ENCODE measurements at places on chromosomes 3 and 15. TPM values are rescaled to one million over a fixed set of nuclear protein-coding genes. Genes with fewer than 3 reads are reported as not detected.

The NSMCE3 gene
- total RNA-seq: 8.7 TPM

The AADACL2 gene
- total RNA-seq: not detected

The CIDEC gene
- not detected for total RNA-seq

The CP gene
- not detected for total RNA-seq

The GOLGA6L4 gene
- 0.99 TPM for total RNA-seq

The LIPH gene
- not detected for total RNA-seq

The POLR2M gene
- 61.8 TPM for total RNA-seq

DNA sequence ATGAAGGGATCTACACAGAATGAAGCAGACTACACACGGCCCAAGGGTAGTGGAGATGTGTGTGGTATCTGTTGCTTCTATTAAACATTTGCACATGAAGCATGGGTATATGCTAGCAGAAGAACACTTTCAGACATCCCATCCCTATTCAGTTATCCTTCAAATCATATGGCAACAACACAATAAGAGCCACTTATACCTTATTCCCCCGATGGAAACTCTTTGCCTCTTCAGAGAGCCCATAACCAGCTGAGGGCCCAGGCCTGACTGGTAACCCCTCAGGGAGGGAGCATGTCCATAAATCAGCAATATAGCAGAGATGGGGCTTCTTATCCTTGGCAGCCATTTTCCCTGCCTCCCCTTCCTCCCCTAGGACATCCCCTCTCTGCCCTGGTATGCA, 210.6 kb downstream of the FHIT start:
- DNase-seq: no peak

GRCh38 chr3:110456438-110457138, 615.0 kb upstream of the NECTIN3 start:
- DNase-seq: no peak

GRCh38 chr15:82558502-82558901, 18.2 kb upstream of the RPS17 start:
- no peak for DNase-seq

DNA sequence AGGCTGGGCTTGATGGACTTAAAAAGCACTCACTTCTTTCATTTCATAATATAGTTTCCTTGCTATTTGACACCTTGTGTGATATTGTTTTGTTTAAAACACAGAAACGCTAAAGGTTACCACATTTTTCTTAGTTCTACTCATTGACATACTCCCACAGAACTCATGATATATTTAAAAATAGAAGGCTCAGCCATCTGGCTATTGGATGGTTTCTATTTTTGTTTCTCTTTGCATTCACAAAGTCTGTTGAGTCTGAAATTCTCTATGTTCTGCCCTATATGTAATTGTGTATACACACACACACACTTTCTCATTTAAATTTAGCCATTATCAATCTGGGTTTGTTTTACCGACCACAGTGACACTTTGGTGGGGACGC, 128.2 kb downstream of the SOX2 start:
- no peak for DNase-seq

- no peak for DNase-seq
These were observed 6.0 kb downstream of the TADA3 start for GRCh38 chr3:9786209-9786739.

- DNase-seq: no peak
These were observed 254.5 kb upstream of the RARB start for GRCh38 chr3:25173606-25174005.

- no peak for DNase-seq
These were observed 25.4 kb downstream of the COMMD2 start for GRCh38 chr3:149726716-149727407.

GRCh38 chr15:70049701-70050301, 47.9 kb downstream of the TLE3 start:
- no peak for DNase-seq

- DNase-seq: no peak
These were observed 235.1 kb upstream of the GAP43 start for GRCh38 chr3:115388166-115388565.

DNA sequence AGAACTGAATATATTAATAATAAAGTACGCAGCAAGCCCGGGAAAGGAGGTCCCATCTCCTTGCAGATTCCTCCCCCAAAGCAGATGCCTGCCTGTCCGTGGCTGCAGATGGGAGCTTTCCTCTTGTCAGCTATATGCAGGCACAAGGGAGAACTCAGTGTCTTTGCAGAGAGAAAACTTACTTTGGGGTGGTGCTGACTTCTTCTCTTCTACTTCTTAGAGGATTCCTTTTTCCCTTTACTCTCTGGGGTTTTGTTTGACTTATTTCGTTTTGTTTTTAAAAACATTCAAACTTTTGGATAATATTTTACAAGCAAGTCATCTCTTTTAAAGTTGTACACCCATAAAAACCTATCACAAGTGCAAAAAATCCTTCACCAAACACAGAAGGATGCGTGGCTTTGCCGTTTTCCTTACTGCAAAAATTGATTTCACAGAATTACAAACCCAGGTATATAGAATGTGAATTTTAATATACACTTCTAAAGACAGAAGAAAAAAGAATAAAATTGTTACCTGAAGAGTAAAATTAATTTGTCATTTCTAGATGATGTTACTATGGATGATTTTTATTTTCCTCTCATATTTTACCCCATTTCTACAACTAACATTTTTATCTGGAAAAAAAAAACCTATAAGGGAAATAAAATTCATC, 65.3 kb upstream of the IGF1R start:
- DNase-seq: no peak

DNA sequence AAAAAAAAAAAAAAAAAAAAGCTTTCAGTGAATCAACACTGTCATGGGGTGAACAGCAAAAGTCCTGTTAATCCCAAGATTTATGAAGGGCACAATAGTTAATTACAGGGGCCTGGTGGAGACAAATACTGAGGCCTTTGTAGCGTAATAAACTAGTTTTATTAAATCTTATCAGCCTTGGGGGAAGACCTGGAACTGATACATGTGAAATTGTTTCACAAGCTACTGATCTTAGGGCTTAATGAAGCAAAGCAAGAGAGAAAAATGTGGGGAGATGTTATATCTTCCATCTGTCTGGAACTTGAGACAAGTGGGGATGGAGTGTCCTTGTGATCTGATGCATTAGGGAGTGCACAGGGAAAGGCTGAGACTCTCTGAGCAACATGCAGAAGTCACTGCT, 47.9 kb upstream of the OSBPL11 start:
- no peak for DNase-seq

DNA sequence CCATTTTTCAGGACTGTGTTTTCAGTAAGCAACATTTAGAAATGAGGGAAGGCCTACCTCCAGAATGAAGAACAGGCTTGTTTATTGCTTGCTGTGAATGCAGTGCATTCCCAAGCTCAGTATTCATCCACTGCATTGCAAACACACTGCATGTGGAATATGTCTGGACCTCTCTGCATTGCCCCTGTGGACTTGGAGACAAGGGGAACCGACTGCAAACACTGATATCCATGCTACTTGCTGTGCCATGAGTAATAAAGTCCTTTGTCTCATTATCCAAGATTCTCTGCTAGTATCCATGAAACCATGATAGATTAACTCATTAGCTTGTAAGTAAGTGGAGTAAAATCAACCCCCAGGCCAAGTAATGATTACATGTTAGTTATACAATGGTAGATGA, 301.2 kb upstream of the NR2E3 start:
- no peak for DNase-seq

GRCh38 chr3:153680526-153680925, 440.7 kb upstream of the ARHGEF26 start:
- DNase-seq: no peak

DNA sequence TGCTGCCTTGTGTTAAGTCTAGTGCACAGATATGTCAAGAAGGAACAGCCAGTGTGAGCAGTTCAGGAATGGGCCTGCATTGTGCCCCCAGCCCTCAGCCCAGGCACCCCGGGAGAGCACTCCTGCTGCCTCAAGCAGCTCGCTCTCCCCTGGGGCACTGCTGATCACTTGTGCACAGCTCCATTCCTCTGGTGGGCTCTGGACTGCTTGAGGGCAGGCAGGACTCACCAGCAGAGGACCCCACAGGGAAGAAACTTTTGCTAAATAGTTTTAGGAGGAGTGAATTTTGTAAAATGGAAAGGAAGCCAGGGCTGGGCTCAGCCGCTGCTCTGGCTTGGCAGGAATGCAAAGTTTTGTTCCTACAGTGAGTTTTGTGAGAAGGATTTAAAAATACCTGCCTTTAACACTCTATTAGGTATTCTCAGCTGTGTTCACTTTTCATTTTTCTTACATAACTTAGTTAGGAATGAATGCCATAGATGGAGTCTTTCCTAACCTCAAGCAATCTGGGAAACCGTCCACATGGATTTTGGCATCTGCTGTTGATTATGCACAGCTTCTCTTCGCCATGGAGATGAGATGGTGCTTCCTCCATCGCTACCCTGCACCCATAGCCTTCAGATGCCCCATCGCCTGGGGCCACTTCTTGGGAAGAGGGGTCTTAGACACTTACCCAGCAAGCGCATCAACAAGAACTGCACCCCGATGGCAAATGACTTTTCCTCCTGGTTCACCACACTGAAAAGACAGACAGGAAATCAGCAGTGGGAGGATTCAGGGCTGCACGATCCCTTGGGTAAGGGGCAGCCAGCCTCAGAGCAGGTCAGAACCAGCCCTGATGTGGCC, 42.3 kb upstream of the RAB6B start:
- DNase-seq: no peak

DNA sequence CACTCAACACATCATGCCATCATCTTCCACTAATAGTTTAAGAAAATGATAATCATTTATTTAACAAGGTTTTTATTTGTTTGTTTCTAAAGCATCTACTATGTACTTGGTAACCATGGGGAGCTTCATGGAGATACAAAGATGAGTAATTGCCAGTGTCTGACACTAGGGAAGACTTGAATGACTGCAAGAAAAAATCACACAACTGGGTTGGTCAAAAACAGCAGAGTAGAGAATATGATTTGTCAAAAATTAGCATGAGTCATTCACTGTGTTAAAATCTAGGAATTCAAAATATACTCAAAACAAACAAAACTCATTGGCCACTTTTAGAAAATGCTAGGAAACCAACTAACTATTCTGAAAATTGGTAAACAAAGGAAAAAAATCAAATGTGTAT, 6.3 kb downstream of the BNC1 start:
- no peak for DNase-seq
